Activated naive CD4-positive, alpha-beta T cell treated with anti-CD3 and anti-CD28 coated beads for 36 hours (primary cell): ENCODE measurements at places on chromosomes 3 and 15. TPM values are rescaled to one million over a fixed set of nuclear protein-coding genes. Genes with fewer than 3 reads are reported as not detected.

DNA sequence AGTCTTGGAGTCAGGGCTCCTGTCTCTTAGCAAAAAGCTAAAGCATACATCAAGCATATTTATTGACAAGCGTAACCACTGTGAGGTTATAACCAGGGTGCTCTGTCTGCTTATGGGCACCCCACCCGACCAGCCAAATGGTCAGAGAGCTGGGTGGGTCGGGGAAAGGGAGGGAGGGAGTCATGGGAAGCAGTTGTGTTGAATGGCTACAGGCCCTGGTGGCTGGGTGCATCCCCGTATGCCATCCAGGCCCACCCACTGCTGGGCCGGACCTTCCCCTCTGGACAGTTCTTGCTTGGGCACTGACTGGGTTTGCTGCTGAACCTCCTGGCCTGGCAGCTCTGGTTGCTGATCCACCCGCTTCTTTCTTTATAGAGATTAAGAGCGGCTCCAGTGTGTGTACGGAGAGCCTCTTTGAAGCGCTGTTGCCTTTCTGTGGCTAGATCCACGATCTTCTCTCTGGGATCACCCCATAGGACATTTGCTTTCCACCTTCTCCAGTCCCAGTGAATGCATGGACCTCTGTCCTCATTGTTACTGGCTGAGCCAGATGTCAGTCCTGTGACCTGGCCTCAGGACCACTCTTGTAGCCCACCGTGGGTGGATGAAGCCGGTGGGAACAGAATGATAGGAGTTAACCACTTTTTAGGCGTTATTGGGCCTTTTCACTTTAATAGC lies 59.6 kb downstream of the SMAD3 start:
- DNase-seq, result no peak

- DNase-seq, result no peak
These were observed 37.0 kb upstream of the SCN10A start for GRCh38 chr3:38853011-38853410.

GRCh38 chr3:183584246-183584913 lies 28.9 kb upstream of the KLHL6 start:
- DNase-seq, result no peak

GOLGA6L7 gene
- total RNA-seq, result not detected

DNA sequence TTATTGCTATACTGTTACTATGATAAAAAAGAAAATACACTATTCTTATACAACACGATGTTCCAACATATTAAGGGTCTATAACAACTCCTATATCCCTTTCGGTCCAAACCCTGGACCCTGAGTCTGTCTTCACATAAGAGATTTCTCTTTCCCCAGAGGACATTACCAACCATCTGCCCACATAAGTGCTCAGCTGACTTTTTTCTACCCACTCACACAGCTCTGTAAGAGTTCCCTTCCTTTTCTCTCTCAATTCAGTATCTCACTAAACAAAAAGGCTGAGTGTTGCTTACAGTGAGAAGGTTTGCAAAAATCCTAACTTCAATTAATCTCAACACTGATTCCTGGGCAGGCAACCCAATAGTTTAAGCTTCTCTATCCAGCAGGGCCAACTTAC lies 30.5 kb downstream of the ITGB5 start:
- no peak for DNase-seq

GRCh38 chr15:55586808-55587207 lies 1.3 kb downstream of the PYGO1 start:
- no peak for DNase-seq

DNA sequence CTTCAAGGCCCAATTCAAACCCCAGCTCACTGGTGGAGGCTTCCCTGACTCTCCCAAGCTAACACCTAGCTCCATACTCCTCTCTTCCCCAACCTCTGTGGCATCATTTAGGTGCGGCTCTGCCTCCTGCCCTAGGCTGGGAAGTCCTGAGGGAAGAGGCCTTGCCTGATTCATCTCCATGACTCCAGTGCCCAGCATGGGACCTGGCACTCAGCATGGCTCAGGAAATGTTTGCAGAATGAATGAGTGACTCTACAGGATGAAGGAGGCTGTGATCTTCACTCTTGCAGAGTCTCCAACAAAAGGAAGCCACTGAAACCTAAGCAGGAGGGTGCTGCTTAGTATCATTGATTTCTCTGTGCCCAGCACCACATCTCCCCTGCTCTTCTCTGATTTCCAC lies 34.5 kb upstream of the INSYN1 start:
- no peak for DNase-seq

DNA sequence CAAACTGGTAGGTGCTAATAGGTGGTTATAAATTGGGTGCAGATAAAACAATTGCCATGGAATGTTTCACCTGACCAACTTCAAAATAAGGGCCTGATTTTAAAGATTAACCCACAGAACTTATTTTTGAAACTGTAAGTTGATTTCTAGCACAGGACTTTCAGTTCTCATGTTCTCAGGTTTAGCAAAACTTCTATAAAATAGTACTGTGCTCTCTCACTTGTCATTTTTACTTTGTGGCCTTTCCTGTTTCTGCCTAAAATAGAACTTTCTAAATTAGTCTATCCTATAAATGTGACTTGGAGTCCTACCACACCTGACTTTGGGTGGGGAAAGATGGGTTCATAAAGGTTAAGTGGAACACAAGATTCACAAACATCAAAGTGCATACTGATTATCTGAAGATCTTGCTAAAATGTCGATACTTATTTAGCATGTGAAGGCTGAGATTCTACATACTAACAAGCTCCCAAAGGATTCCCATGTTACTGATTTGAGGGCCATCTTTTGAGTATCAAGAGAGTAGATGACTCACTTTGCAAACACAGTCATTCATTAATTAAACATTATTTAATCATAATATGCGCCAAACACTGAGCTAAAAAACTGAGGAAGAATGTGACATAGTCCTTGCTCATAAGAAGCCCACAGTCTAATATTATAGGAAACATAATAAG lies 38.6 kb downstream of the BTLA start:
- no peak for DNase-seq

GRCh38 chr15:37652646-37653417 lies 281.6 kb upstream of the TMCO5A start:
- no peak for DNase-seq

DNA sequence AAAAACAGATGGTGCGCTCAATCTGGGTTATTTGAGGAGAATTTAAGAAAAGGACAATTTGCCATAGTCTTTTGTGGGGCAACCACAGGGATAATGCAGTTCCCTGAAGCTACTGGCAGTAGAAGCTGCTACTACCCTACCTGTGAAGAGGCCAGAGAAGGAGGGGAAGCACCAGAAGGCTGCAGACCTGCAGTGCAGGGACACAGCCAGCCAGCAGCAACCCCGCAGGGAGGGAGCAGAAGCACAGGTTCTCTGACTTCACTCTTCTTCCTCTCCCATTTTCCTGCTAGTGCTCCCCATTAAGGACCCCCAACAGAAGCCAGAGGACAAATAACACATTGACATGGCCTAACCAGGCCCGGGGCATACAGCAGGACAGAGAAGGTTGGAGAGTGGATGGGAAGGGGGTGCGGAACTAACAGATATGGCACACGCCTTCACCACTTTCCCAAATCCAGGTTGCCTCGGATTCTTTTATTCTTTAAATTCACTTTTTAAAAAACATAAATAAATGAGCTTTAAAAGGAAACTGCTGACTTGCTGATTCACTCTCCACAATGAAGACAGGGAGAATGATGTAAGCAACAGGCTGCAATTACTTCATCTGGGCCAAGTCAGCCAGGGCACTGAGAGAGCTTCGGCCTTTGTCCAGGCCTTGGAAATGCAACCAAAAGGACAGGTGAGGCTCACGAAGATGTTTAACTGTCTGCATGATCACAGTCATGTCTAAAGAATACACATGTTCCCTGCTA lies 30.1 kb downstream of the POPDC2 start:
- DNase-seq, result no peak

REC114 gene
- not detected for total RNA-seq

DNA sequence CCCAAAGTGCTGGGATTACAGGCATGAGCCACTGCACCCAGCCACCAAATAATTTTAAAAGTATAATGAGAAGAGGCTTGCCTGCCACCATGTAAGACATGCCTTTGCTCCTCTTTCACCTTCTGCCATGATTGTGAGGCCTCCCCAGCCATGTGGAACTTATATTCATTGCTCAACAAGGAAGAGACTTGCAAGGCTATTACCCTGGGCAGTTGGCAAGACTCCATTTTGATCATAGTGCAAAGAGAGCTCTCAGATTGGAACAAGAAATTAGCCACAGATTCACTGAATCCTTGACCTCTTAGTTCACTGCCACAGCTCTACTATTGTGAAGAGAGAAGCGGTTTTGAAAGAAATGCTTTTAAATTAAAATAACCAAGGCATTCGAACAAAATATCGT lies 6.1 kb downstream of the SCAP start:
- no peak for DNase-seq

ASB14 gene
- not detected for total RNA-seq

DNA sequence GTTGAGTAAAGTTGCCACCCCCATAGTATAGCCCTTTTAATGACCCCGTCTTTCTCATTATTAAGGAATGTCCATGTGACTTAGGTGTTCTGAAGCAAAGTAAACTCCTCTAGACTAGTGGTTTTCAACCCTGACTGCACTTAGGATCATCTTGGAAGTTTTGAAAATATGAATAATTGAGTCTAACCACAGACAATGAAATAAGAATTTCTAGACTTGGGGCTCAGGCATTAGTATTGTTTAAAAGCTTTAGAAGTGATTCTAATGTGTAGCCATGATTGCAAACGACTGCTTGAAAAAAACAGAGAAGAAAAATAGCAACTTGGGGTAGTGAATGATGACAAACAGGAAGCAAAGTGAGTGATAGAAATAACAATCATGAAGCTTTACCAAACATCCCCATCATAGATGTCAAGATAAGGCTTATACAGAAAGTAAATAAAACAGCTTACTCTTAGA lies 35.0 kb downstream of the ALCAM start:
- no peak for DNase-seq

GRCh38 chr3:179613807-179614206 lies 9.2 kb downstream of the NDUFB5 start:
- DNase-seq, result no peak

DNA sequence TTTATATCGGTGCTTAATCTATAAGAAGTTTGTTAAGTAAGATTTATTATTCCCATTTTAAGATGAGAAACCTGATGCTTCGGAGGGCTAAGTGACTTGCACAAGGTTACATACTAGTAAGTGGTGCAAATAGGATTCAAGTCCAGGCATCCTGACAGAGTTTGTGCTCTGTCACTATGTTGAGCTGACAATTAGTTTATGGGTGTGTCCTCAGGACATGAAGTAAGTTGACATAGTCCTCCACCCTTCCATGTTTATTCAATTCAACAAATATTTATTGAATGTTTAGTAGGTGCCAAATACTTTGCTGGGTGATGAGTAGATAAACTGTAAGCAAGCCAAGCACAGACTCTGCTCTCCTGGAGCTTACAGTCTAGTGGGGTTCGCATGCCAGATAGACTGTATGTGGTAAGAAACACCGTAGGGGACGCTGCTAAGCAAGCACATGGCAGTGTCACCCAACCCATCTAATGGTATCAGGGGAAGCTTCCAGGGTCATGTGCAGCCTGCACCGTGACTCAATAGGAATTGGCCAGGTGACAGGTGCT lies 342.7 kb upstream of the SATB1 start:
- DNase-seq, result no peak

LRRIQ4 gene
- 0.12 TPM for total RNA-seq

SMCO1 gene
- not detected for total RNA-seq

DNA sequence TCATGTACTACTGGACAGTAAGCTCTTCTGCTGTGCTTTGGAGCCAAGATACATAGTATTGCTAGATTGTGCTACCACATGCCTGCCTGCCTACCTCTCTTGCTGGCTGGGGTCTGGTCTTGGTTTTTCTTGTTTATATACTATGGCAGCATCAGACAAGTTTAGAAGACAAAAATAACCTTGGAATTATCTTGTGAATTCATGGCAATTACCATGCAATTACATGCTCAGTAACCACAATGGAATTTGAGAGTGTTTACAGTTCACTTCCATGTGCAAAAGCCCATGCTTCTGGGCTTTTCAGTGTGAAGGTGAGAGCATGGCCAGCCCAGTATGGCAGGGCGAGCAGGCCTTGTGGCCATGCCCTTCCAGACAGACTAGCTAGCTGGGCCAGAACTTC lies 48.0 kb upstream of the C15orf61 start:
- no peak for DNase-seq

GRCh38 chr3:94356581-94356980 lies 293.7 kb downstream of the NSUN3 start:
- DNase-seq, result no peak

GRCh38 chr3:185208823-185209222 lies 45.0 kb downstream of the EHHADH start:
- no peak for DNase-seq

DNA sequence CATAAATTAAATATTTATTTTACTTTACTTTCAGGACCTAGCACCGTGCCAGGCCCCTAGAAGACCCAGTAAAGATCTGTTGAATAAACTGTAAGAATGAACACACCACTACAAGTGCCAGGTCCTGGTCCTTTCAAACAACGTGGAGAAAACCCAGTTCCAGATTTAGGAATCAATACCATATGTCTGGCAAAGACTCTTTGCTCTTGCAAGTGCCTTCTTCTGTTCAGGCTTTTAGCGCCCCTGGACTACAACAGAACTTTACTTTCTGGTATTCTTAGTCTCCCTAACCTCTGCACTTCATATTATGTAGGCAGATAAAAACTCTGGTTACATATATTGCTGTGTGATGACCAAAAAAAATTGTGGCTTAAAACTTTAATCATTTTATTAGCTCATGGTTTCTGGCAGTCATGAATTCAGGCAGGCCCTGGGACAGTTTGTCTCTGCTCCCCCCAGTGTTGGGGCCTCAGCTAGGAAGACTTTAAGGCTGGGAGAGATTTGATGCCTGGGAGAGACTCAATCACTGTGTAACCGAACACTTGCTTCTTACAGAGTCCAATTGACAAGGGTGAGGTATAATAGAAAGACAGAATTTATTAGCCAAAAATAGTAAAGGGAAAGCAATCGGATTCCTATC lies 2.9 kb upstream of the PSMA4 start:
- no peak for DNase-seq

GRCh38 chr3:64687086-64687780 lies 567 bp downstream of the ADAMTS9 start:
- DNase-seq, result no peak

DNA sequence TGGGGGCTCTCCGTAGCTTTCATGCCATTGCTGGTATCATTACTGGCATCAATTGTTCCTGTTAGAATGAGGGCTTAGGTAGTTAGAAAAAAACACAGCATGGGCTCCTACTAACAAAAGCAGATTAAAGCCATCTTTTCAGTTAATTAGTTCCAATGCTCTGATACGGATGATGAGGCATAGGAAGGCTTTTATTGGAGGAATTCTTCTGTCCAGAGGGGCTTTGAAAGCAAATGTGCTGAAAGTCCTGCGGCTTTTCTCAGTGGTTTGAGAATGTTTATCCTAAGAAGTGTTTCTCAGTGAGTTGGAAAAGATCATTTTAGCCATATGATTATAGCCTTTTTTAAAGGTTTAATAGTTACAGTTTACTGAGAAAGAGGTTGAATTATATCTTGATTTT lies 198.5 kb downstream of the THSD4 start:
- DNase-seq, result no peak

RETNLB gene
- not detected for total RNA-seq

CSPG4 gene
- total RNA-seq, result not detected

SEMA5B gene
- not detected for total RNA-seq

GRCh38 chr15:60454824-60455223 lies 24.1 kb downstream of the ICE2 start:
- no peak for DNase-seq

THRB gene
- total RNA-seq, result not detected

GOLGA6A gene
- total RNA-seq, result 0.14 TPM

- DNase-seq, result no peak
These were observed 53.5 kb downstream of the IQCH start for GRCh38 chr15:67307889-67308597.
